Nephron progenitor cell (in vitro differentiated cells): ENCODE measurements at places on chromosomes 7 and 10.

DNA sequence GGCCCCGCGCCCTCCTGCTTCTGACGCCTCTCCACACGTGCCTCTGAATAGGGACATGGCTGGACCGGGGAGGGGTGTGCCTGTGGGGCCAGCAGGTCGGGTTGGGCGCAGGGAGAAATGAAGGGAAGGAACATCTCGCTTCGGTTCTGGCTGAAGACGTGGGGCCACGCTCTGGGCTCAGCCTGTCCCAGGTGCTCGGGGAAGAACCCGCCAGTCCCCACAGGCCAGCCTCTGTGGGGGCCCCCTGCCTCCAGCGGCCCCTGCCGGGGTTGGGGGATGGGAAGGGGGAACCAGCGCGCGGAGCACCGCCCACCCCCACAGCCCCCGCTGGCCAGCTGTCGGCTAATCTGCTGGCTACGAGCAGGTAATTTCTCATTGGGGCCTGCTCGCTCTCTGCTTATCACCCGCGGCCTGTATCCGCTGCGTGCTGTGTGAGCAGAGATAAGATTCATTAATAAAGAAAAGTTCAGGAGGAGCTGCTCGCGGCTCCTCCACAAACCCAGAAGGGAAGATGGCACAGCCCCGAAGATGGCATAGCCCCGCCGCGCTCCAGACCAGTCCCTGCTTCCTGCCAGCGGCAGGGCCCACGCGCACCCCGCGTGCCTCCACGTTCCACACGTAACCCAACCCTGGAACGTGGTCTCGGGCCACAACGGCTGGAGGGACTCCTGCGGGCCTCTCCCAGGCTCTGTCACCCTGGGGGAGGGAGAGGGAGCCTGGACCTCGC lies 186.2 kb downstream of the ELFN1 start:
- peak; percentile 10 for DNase-seq

- no peak for DNase-seq
These were observed 33.8 kb downstream of the TRIM8 start for GRCh38 chr10:102678068-102678400.

- DNase-seq: no peak
These were observed 304.4 kb upstream of the C7orf33 start for GRCh38 chr7:148286150-148286549.

- DNase-seq: no peak
These were observed 62.7 kb downstream of the ARID5B start for GRCh38 chr10:61964059-61964709.

GRCh38 chr10:114516356-114516755 lies 112.1 kb upstream of the AFAP1L2 start:
- DNase-seq: no peak

DNA sequence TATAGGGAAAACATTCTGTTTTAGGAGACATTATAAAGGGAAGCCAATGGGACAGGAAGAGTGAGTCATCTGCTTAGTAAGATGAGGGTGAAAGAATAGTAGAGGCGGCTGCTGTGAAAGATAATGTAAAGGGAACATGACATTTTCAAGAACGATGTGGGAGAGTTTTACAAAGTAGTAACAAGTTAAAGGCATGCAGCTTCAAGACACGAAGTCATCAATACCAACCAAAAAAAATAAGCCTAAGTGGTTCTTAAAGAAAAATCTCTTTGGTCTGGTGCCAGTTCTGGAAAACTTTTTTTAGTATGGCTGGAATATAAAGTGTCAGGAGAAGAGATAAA lies 6.1 kb downstream of the GSTO1 start:
- no peak for DNase-seq
